ENCODE measurements at places on chromosomes 3 and 15.

GRCh38 chr15:66298803-66299251 lies 5.5 kb downstream of the DIS3L start:
- DNase-seq = no peak

DNA sequence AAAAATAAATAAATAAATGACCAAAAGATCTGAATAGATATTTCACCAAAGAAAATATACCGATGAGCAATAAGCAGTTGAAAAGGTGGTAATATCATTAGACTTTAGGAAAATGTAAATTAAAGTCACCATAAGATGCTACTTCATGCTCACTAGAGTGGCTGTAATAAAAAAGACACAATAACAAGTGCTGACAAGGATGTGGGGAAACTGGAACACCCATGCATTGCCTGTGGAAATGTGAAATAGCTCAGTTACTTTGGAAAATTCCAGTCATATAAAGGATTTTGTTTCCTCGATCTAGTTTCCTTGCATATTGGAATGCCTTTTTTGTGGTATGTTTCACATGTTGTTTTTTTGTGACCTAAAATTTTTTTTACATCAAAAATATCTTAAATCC lies 36.0 kb upstream of the LRIG1 start:
- DNase-seq = no peak

GRCh38 chr15:80660119-80660518 lies 35.0 kb upstream of the ABHD17C start:
- DNase-seq = no peak

- DNase-seq = no peak
These were observed 260.5 kb downstream of the PTPRG start for GRCh38 chr3:61821823-61822251.

DNA sequence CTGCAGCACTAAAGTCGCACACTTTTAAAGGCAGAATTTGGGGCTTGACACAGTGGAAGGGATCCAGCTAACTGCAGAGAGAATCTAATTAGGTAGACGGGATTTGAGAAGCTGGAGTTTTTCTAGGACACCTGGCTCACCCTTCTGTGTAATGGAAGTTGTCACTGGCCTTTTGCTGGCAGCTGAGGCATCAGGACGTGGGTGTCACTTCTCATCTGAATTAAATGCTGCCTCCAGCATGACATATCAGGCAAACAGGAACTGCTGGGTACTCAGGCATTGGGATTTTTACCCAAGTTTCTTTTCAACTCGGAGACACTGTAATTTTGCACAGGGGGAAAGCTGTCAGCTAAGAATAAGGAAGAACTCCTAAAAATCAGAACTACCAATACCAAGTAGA lies 861.9 kb upstream of the ARPP21 start:
- DNase-seq = no peak

DNA sequence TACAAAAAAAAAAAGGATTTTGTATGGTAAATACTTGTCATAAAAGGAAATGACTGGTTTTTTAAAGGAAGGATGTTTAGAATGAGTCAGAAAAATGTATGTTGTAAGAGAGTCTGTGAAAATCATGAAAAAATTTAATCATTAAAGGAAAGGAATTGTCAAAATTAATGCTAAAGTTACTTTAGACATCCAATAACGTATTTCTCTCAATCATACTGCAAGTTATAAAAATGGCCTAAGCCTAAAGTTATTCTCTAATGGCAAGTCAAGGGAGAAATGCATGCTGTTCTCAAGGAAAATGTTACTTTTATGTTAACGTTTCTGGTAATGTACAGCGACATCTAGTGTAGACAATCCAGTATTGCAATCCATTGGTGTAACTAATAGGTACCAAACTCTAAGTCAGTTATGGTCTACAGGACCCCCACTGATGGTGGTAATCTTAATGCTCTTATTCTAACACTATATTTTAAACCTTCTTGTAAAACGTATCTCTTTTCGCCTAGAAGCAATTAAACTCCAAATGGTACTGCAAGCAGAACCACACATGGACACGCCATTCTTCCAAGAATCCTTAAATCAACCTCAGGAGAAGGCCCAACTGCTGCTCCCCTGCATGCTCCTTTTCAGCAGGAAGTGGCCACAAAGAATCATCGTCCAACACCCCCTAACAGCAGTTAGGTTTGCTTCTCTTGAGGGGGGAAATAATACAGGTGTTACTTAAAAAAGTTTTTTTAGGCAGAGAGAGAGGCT lies 35.2 kb downstream of the NCEH1 start:
- DNase-seq = no peak

DNA sequence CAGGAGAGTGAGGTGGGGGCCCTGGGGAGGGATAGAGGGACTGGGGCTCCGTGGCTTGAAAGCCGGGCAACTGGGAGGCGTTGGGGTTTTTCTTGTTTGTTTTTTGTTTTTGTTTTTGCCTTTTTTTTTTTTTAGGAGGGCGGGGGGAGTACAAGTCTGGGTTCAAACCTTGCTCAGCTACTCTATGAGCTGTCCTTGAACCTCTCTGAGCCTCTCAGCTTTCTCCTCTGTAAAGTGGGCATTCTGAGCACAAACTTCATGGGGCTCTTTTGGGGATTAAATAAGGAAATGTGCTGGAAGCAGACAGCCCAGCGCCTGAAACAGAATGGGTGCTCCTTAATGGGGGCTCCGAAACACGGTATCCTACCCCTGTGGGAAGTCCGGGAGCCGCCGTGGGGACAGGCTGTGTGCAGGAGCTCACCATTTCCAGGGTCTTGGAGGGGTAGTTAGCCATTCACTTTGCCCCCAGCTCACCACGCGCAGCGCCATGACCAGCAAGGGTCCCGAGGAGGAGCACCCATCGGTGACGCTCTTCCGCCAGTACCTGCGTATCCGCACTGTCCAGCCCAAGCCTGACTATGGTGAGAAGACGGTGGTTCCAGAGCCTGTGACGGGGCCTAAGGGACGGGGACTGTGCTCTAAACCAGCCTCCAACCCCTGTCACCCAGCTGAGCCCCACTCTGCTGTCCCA lies 388 bp downstream of the ACY1 start:
- no peak for DNase-seq

- no peak for DNase-seq
These were observed 34.5 kb downstream of the RASGRP1 start for GRCh38 chr15:38530113-38530512.

- DNase-seq = peak; percentile 31
These were observed 20.4 kb downstream of the IGF1R start for GRCh38 chr15:98668566-98669308.

GRCh38 chr3:152241142-152242017 lies 27.3 kb upstream of the MBNL1 start:
- no peak for DNase-seq

DNA sequence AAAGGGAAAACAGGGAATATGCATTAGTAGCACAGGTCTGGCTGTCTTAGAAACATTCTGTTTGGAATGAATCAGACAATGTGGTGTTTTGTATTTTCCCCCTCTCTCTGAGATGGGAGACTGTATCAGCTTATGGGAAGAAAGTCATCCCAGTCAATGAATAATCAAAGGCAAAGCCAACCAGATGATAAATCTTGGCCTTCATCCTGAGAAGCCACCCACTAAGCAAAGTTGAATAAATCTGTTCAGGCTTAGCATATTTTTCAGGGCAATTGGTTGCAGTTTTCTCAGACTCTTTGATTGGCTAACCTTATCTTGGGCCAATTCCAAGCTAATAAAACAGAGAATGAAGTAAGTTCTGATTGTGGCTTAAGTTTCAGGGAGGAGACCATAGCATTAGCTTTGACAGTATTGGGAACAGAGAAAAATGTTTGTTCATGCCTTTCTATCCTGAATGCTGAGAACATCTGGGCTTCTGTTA lies 63.6 kb upstream of the ARL8B start:
- no peak for DNase-seq

DNA sequence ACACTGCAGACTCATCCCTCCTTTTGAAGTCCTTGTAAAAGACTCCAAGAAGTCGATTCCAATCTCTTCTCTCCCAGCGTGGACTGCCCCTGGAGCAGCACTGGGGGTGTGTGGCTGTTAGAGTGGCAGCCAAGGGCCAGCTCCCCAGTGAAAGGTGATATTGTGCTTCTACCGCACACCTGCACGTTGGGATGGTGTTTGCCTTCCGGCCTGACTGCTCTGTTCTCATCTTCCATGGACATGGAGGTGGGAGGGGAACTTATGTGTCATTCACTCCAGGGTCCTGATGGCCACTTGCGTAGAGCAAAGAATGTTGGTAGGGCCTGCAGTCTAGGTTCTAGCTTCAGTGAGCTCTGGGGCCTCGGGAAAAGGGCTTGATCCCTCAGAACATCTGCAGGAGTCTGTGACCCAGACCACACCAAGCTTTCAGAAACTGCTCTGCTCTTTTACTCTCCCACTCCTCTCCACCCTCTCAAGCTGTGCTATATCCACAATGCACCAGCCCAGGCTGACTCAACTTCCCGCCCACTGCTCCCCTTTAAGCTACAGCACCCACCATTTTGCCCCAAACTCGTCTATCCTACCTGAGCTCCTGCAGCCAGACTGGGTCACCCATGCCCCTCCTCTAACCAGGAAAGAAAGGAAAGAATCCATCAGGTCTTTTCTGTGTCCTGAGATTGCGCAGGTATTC lies 31.3 kb downstream of the LIPC start:
- DNase-seq = no peak

- DNase-seq = no peak
These were observed 169.7 kb upstream of the BFSP2 start for GRCh38 chr3:133230195-133230594.

- DNase-seq = no peak
These were observed 203.3 kb downstream of the TP63 start for GRCh38 chr3:189834462-189834861.

DNA sequence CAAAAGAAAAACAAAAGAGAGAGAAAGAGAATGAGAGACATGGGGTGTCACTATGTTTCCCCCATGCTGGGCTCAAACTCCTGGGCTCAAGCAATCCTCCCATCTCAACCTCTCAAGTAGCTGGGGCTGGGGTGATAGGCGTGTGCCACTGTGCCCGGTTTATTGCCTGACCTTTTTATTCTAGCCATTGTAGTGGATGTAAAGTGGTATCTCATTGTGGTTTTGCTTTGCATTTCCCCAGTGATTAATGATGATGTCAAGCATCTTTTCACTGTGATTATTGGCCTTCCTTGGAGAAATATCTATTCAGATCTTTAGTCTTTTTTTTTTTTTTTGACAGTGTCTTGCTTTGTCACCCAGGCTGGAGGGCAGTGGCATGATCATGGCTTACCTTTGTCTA lies 37.7 kb upstream of the GK5 start:
- no peak for DNase-seq

DNA sequence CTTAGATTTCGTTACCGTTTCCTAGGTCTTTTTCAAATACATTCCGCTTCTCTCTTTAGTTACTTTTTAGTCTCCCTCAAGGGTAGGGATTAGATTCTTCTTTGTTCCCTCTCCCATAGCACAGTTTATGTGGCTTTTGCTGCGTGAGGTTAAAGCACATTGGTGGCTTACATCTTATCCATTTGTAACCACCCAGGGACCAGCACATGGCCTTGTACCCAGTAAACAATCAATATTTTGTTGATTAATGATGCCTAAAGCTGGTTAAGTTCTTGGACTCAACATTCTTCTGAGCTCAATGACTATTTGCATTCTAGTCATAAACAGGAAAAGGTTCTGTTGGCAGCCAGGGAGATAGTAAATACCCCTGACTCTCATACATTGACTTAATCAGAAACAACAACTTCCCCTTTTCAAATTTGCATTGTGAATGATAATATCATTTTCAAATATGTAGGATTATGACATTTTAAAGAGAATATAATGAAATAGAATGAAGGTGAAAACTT lies 60.2 kb downstream of the CACNA1D start:
- DNase-seq = no peak

DNA sequence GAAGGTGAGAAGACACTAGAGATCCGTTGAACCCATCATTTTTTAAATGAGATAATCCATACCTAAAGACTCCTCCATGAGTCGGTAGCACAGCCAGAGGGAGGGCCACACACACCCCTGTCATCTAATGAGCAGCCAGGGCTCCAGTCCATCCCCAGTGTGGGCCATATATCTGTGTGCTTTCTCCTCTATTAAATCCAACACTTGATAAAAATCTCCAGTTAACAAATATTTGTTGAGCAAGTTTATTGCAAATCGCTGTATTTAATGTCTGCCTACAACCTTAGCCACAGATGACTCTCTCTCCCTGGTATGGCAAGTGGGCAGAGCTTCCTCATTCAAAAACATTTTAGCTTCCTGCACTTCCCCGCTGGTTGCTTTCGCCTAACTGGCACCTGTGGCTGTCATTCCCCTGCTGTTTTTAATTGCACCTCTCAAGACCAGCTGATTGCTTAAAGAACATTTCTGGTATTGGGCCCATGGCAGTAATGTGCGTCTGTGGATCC lies 82.8 kb downstream of the SMAD3 start:
- no peak for DNase-seq

DNA sequence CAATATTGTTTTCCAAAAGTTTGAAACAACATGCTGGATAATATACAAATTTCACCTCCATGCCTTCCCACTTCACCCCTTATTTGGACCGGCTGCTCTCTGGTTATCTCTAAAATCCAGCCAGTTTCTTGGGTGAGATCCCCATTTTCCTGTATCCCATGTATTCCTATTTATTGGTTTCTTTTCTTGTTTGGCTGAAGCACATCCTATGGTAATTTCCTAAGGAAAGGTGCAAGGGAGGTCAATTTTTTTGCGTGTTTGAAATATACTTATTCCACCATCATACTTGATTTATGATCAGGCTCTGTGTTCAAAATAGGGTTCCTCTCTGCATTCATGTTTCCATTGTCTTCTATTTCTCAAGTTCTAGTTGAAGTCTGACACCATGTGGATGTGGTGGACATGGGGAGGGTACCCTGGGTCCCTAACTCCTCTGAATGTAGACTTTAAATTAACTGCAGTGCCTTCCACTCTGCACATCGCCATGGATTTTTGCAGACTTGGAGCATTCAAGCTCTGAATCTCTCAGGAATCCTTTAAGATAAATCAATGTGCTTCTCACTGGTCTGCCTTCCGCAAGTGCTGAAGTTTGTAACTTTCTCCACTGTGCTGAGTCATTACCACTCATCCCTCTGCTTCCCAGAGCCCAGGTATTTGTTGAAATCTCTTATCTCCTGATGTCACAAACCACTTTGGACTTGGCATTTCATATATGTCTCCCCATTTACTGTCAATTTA lies 52.1 kb upstream of the TLE3 start:
- DNase-seq = no peak

- DNase-seq = no peak
These were observed 545.0 kb upstream of the TBL1XR1 start for GRCh38 chr3:177742273-177742672.

DNA sequence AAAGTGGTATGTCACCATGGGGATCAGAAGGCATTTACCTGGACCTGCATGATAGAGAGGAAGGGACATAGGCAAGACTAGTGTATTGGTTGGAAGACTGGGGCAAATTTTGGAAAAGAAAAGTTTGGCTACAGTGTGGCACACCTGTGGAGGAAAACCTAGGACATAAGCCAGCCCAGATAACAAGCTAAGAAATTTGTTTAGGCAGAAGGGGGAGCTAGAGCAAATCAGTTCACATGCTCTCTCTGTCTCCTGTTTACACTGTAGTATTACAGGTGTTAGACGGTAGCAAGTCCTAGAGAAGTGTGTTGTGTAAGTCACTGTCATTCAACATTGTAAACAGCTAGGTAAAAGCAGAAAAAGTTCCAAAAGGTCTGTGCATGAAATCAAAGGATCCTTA lies 11.9 kb upstream of the ALDH1A2 start:
- DNase-seq = no peak
